IMR-90 (cell line): ENCODE measurements at places on chromosomes 1 and 21. TPM values are rescaled to one million over a fixed set of nuclear protein-coding genes. Genes with fewer than 3 reads are reported as not detected.

Gene PRDM16
- total RNA-seq = not detected in 2 replicates

Gene OR2T11
- total RNA-seq = not detected in 2 replicates

Gene OR2T29
- total RNA-seq = not detected in 2 replicates

Gene CFAP141
- total RNA-seq = not detected in 2 replicates

Gene APP
- total RNA-seq = 191 and 196 TPM in 2 replicates

Gene HOOK1
- total RNA-seq = not detected in 2 replicates

Gene GJA9
- total RNA-seq = not detected in 2 replicates

Gene AADACL3
- total RNA-seq = not detected in 2 replicates

Gene NTRK1
- not detected in 2 replicates for total RNA-seq

Gene TPTE
- not detected in 2 replicates for total RNA-seq

Gene THEM5
- total RNA-seq = not detected in 2 replicates

Gene PTBP2
- 37.8 and 38.6 TPM in 2 replicates for total RNA-seq

Gene PDE4B
- total RNA-seq = 15.6 and 21.3 TPM in 2 replicates

Gene RIMS3
- total RNA-seq = 0.28 and 0.36 TPM in 2 replicates

Gene TNNI3K
- 0.28 and 0.90 TPM in 2 replicates for total RNA-seq

Gene LAX1
- total RNA-seq = not detected in 2 replicates

Gene IGSF9
- total RNA-seq = not detected in 2 replicates

Gene LYPD8
- total RNA-seq = not detected in 2 replicates

Gene DIO1
- not detected in 2 replicates for total RNA-seq

Gene ERRFI1
- 101 and 106 TPM in 2 replicates for total RNA-seq

Gene DMRTA2
- not detected in 2 replicates for total RNA-seq

Gene PRAMEF25
- not detected in 2 replicates for total RNA-seq

Gene EFNA3
- total RNA-seq = 0.56 and 0.72 TPM in 2 replicates

Gene BATF3
- total RNA-seq = 1.6 and 2.2 TPM in 2 replicates

Gene SPTA1
- total RNA-seq = not detected in 2 replicates

Gene NBPF6
- total RNA-seq = not detected in 2 replicates

Gene GNL2
- 77.4 and 90.3 TPM in 2 replicates for total RNA-seq

Gene CD2
- total RNA-seq = not detected in 2 replicates

Gene ELAVL4
- total RNA-seq = not detected in 2 replicates

Gene ZBTB37
- 9.7 and 13.1 TPM in 2 replicates for total RNA-seq

Gene RIT1
- total RNA-seq = 46.8 and 52.2 TPM in 2 replicates

Gene TSPAN1
- 0.18 TPM in 1 of 2 replicates, not detected in the other for total RNA-seq

Gene GNAT2
- total RNA-seq = 0.28 and 0.36 TPM in 2 replicates

Gene PRRX1
- 65.4 and 82.8 TPM in 2 replicates for total RNA-seq

Gene MXRA8
- 92.5 and 97.8 TPM in 2 replicates for total RNA-seq

Gene TNFSF4
- total RNA-seq = 19.7 and 23.6 TPM in 2 replicates
